H1 (cell line): ENCODE measurements at places on chromosomes 1 and 21.

GRCh38 chr1:11321656-11322491 is 48.9 kb downstream of the UBIAD1 start:
- DNase-seq = no peak

- DNase-seq = no peak
These were observed 116.8 kb downstream of the KCNJ6 start for GRCh38 chr21:37799211-37800056.

GRCh38 chr1:231628207-231628876 is 1.8 kb downstream of the DISC1 start:
- no peak for DNase-seq

DNA sequence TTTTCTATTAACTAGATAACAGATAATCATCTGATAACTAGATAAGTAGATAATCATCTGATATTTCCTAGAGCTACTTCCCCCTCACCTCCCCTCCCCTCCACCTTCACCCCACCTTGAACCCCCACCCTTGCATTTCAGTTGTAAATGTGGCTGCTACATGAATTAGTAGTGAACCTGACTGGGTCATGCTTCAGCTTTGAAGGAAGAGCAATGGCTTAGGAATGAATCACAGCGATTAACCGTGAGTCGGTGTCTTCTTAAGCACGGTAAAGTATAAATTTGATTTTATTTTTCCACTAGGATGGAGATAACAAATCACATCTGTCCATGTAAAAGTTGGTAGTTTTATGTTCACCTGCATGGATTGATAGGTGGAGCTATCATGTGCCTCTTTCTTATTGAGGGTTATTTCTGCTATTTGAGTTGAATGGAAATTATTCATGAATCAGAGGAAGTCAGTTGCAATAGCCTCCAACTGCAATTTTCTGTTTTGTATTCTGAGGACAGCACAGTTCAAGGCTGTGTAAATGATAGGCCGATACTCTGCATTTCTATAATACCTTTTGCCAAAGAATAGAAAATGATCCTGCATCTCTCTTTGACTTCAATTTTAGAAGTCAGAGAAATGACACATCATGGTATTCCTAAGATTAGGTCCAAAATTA is 235.0 kb downstream of the PTGER3 start:
- no peak for DNase-seq

- DNase-seq = no peak
These were observed 813 bp upstream of the DEDD start for GRCh38 chr1:161133220-161133740.

DNA sequence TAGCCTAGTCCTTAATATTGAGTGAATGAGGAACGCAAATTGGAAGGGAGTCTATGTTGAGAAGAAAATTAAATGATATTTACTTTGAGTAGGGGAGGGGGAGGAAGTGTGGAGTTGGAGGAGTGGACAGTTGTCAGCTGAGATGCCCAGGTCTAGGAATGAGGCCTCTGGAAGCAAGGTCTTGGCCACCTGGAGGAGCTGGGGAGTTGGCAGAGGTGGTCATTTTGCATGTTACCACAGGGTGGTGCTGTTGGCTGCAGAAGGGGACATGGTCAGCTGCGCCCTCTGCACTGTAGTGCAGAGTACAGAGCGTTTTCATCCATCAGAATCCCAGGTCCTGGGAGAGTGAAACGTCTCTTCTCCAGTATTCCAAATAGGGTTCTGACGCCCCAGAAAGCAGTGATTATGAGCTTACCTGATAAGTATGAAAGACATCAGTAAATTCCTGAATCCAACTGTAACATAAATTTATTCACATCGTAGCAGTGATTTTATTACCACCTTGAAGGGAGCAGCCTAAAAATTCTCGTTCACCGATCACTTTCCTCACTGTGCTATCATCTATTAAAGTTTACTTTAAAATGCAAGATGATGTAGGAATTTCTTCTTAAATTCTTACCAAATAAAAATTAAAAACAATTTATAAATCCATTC is 13.8 kb downstream of the PARK7 start:
- no peak for DNase-seq

DNA sequence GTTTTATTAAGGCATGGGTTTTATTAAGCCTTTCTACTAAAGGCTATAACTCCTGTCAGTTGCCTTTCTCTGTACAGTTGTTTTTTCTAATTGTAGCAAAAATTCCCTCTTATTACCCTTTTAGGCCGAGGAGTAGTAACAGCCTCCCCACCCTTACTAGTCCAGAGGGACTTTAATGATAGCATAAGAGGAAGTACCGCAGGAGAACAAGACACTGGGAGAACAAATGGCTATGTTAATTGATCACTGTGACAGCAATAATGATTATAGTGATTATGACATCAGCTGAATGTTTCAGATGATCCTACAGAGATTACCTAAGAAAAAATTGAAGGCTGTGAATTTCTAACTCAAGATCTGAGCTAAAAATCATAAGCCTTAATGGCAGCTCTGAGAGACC is 383.0 kb upstream of the PTBP2 start:
- no peak for DNase-seq

DNA sequence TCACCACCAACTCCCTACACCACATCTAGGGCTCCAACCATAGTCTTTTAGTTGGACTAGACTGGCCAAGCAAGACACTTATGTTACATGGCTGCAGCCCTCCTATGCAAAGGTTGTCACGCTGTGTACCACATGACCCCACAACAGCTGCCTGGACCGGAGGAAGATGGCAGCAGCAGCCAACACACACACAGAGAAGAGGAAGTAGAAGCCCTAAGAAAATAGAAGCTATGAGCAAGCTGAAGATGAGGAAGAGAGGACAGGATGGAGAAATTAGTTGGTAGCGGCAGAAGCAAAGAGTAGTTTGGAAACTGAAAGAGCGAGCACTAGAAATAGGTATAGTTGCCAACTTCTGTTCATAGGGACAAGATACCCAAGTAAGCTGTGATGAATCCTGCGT is 60.8 kb upstream of the RALGPS2 start:
- no peak for DNase-seq

- no peak for DNase-seq
These were observed 321.7 kb upstream of the PLXNA2 start for GRCh38 chr1:208565756-208566440.

DNA sequence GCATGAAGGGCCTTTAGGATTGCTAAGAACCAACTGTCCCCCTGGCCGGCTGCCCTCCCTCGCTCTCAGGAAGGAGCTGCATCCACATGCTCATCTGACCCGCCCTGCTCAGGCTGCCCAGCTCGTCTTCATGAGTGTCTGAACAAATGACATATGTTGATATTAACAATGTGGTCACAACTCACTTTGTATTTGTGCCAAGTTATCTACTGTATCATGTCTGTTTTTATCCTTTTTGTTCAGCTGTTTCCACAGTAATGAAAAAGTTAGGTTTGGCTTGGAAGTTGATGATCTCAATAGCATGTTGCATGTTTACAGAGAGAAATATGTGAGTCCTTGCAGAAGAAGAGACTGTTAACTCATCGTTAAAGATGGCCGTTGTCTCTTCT is 75.1 kb downstream of the PHTF1 start:
- DNase-seq = no peak

DNA sequence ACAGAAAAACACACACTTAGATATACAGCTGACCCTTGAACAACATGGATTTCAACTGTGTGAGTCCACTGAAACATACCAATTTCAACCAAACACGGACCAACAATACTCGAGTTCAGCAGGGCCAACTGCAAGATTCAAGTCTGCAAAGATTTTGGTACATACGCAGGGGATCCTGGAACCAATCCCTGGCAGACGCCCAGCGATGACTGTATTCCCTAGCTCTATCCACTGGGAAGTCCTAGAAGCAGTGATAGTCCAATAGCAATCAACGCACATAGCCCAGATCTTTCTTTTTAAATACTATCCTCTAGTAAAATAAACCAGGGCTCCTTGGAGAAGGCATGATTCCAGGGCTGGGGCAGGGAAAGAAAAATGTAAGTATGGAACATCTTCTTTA is 9.0 kb downstream of the DDX59 start:
- DNase-seq = no peak

- DNase-seq = no peak
These were observed 9.3 kb upstream of the DCAF6 start for GRCh38 chr1:167927046-167927754.
